ENCODE measurements at places on chromosomes 6 and 20.

GRCh38 chr6:10449751-10450150 is 34.9 kb upstream of the TFAP2A start:
- DNase-seq = no peak

DNA sequence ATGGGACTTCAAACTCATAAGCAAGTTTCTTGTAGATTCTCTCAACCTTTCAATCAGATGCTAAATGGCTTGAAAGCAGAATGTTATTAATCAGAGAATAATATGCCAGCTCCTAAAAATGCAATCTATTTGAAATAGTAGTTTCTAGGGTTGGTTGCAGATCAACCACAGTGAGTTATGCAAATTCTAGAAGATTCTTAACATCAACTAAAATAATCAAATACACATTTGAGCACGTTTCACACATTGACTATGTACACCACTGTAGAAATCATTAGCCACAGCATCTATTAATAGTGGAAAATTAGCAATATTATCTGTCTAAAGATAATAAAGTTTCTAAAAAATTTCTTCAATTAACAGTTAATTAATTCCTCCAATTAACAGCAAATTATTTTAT is 141.9 kb upstream of the GJE1 start:
- no peak for DNase-seq

GRCh38 chr6:90495216-90495817 is 91.6 kb downstream of the MAP3K7 start:
- no peak for DNase-seq

- no peak for DNase-seq
These were observed 162.8 kb upstream of the HEY2 start for GRCh38 chr6:125586605-125587004.

DNA sequence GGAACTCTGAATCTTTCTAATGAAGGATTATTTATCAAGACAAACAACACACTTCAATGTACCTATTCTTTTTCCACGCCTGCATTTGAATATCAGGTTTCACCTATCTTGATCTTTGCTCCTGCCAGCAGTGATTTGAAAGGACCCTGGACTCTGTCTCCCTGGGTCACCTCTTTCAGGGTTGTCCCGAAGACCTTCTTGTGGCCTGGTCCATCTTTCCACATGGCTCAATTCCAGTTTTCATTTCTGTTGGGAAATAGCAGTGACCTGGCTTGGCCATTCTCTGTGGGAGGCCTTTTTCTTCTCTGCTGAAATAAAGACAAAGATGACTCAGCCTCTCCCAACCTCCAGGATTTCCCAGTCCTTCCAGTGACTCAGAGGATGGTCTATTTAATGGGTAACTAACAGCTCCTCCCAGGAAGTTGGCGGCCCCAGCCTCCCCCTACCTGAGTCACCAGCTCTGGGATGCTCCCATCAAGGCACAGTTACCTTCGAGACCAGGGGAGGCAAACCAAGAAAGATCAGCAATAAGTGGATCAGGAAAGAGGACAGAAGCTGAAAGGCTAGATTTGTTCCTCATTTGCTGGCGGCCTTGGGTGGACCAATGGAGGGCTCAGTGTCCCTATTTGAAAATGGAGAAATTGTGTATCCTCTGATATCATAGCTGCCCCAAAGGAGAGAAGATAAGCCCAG is 120.2 kb upstream of the RNF24 start:
- DNase-seq = peak; percentile 99

- no peak for DNase-seq
These were observed 170.9 kb downstream of the FUT9 start for GRCh38 chr6:96186516-96187195.

DNA sequence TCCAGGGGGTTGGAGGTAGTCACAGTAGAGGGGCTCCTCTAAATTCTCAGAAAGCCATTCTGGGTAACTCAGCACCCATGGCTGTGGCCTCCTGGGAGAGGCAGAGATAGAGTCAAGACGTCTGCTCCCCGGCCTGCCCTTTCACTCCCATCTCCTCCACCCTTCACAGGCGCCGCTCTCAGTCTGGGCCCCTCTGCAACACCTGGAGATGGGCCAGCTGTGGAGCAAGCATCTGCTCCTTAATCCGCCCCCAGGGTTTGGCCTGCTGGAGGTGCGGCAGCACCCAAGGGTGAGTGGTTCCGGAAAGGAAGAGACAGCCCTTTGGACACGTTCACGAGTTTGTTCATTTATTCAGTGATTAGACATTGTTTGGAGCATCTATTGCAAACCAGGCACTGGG is 271.3 kb downstream of the BMP7 start:
- DNase-seq = no peak

- DNase-seq = peak; percentile 22
These were observed 12.6 kb downstream of the SYNJ2 start for GRCh38 chr6:157994125-157994795.

- DNase-seq = no peak
These were observed 499 bp downstream of the TTI1 start for GRCh38 chr20:38032585-38033329.

GRCh38 chr6:50143011-50143719 is 93.4 kb upstream of the DEFB112 start:
- peak; percentile 27 for DNase-seq

DNA sequence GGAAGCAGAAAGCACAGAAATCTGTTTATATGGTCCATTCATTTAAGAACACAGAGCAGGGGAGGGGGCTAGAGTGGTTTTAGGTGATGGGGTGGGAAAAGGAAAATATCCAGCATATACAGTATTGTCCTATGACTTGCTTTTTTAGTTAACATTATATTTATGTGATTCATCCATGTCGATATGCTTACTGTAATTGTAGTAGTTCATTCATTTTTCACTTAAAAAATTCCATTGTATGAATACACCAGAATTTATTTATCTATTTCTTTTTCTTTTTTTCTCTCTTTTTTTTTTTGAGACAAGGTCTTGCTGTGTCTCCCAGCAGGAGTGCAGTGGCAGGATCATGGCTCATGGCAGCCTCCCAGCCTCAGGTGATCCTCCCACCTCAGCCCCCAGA is 9.6 kb upstream of the PRIM2 start:
- DNase-seq = peak; percentile 57

DNA sequence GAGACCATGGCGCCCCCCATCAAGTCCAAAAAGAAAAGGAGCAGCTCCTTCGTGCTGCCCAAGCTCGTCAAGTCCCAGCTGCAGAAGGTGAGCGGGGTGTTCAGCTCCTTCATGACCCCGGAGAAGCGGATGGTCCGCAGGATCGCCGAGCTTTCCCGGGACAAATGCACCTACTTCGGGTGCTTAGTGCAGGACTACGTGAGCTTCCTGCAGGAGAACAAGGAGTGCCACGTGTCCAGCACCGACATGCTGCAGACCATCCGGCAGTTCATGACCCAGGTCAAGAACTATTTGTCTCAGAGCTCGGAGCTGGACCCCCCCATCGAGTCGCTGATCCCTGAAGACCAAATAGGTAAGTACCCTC is 41.7 kb upstream of the NAA20 start:
- peak; percentile 40 for DNase-seq

- DNase-seq = no peak
These were observed 41.8 kb downstream of the GPX5 start for GRCh38 chr6:28567506-28567905.

DNA sequence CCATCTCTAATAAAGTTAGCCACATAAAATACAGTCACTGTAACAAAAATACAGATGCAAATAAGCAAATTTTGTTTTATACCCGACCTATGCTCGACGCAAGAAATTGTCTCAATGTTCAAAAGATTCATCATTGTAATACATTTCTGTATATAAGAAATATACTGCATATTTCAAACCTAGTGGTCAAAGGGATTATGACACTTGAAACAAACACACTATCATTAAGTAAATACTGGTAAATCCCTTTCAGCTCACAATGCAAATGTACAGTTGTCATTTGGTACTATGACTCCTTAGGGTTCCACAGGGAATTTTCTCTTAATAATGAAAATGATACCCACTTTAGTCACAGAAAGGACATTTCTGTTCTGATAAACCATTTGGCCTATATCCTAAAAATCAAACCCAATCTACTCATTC is 2.2 kb downstream of the HIVEP2 start:
- DNase-seq = peak; percentile 72

DNA sequence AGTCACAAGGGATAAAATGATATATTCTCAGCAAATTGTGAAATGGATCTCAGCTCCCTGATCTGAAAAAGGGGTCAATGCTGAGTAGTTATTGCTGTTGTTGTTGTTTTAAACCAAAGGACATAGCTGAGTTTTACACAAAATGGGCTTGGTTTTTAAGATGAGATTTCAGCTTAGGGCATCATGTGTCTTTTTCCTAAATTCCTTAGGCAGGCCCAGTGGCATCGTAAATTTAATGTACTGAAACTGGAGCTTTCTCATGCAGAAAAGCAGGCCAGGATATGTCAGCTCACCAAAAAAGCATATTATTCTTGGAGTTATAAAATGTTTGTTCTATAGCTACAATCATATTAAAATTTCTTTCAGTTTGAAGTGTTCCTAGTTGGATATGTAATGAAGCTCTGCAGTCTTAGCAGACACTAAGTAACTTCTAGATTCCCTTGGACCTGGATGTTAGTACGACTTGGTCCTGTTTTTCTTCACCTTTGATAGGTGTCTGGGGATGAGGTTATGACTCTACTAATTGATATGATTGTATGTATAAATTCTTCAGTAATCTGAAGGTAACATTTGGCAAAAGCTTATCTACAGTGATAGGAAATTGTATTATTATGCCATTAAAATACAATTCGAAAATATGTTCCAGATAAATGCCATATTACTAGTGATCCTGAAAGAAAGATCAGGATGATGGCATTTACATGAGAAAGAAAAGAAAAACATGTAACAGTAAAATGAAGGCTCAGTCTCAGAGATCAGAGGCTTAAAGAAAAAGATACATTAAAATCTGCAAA is 663.3 kb downstream of the RFPL4B start:
- DNase-seq = no peak

DNA sequence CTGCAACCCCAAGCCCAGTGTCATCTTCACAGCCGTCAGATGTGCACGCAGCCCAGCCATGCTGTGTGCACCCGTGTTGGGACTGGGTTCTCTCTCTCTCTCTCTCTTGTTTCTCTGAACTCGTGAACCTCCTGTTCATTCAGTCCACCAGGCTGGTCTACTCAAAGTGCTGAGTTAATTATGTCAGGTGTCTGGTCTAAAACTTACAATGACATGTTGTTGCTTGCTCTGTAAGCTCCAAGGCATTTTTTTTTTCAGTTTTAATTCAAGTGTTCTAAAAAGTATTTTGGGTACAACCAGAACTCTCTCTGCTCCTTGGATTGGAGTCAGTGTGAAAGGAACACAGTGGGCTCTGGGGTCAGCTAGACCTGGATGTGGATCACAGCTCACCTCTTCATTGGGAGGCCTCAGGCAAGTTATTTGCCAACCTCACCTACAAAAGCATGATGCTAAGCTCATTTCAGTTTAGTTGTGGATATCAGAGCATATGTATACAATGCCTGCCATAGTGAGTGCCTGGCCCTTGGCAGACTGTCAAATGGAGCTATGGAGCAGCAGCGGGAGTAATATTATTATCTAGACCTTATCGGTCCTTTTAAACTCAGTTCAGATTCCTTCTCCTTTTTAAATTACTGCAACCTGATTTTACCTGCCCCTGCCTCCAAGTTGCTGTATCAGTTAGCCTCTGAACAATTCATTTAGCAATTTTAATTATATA is 59.5 kb downstream of the PLEKHG1 start:
- no peak for DNase-seq

GRCh38 chr6:147707524-147707923 is 199.0 kb downstream of the SAMD5 start:
- no peak for DNase-seq

GRCh38 chr6:84161190-84161589 is 66.3 kb downstream of the CEP162 start:
- no peak for DNase-seq

DNA sequence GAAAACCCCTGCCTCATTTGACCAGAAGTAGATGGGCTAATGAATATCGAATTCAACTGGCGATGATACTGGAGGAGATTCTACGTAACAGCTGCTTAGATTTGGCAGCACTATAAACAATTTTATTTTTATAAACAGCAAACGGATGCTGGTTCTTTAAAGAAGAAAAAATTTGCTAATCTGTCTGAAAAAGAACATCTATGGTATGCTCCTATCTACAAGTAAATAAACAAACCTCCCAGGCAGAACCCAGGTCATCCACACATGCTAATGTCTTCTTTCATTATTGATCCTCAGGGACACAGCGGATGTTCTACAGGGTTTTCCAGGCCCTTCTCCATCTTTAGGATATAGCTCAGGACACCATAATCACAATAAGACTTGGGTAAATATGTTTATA is 291.3 kb downstream of the ALDH8A1 start:
- DNase-seq = no peak

DNA sequence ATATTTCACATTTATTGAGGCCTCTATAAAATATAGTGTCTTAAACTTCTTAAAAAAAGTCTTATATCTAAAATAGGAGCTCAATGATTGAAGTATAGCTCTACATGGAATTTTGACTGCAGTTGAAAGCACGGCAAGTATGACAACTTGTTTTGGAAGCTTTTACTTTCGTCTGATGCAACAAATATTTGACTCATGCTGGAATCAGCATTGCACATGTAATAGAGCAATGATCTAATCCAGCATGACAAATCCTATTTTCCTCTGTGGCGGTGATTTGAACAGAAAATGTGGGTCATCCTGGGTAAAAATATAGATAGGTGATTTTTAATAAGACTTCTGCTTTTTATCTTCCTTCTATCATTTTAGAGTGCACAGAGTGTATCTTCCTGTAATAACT is 111.6 kb downstream of the TINAG start:
- DNase-seq = peak; percentile 93

GRCh38 chr6:136751522-136751956 is 40.7 kb downstream of the MAP3K5 start:
- no peak for DNase-seq

DNA sequence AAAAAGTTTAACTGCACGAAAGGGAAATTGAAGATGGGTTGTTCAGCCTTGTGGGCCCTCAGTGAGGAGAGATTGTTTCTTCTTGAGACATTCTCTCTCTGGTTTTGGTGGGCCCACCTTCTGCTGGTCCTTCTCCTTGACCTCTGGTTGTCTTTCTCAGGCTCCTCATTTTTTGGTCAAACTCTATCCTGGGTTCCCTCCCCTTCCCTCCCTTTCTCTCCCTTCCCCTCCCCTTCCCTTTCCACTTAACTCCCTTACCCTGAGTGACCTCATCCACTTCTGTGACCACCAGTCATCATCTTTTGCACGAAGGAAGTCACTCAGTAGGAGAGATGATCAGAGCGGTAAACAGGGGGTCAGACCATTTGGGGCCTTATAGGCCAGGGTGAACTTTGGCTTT is 71.5 kb upstream of the RALY start:
- no peak for DNase-seq

- DNase-seq = no peak
These were observed 71.0 kb downstream of the CYP39A1 start for GRCh38 chr6:46581459-46582177.

- DNase-seq = peak; percentile 70
These were observed 3.1 kb upstream of the ATXN1 start for GRCh38 chr6:16764188-16764950.

DNA sequence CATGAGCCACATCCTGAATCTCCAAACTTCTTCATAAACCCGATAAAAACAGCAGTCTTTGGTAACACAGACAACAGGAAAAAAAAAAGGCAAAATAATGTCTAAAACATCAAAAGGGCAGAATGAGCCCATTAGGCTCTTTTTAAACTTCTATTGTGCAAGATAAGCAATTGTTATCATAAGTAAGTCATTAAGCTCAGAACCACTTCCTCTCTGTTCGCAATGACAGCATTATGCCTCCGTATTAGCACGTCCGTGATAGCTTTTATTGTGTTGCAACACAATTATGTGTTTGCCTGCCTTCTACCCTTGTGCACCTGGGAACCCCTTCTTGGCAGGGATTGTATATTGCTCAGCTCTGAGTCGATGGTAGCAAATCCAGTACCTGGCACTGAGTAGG is 147.1 kb downstream of the LRFN2 start:
- no peak for DNase-seq

- DNase-seq = peak; percentile 32
These were observed at the start of gene RIPOR2 for GRCh38 chr6:24935366-24936152. Gene RIPOR2, minus strand, starts transcription at chr6:24935960. Its CDS starts 62 bp downstream, at chr6:24935898.

Measured in fibroblast of skin of back (primary cell).